Airway epithelial cell (primary cell): ENCODE measurements at places on chromosomes 12 and 14. TPM values are rescaled to one million over a fixed set of nuclear protein-coding genes. Genes with fewer than 3 reads are reported as not detected.

The CELA1 gene
- total RNA-seq = not detected in 2 replicates

The KLHDC2 gene
- 20.6 and 24.1 TPM in 2 replicates for total RNA-seq

The SIX6 gene
- total RNA-seq = not detected in 2 replicates

The CNTN1 gene
- 33.2 and 56.1 TPM in 2 replicates for total RNA-seq

The AQP5 gene
- total RNA-seq = 1.2 and 3.7 TPM in 2 replicates

The BCL2L14 gene
- not detected in 2 replicates for total RNA-seq

The KCTD10 gene
- 33.0 and 36.8 TPM in 2 replicates for total RNA-seq

The VDR gene
- total RNA-seq = 16.8 and 18.1 TPM in 2 replicates

The TCP11L2 gene
- total RNA-seq = 7.4 and 8.4 TPM in 2 replicates

The GZMB gene
- total RNA-seq = not detected in 2 replicates
